ENCODE measurements at places on chromosomes 12 and 14.

DNA sequence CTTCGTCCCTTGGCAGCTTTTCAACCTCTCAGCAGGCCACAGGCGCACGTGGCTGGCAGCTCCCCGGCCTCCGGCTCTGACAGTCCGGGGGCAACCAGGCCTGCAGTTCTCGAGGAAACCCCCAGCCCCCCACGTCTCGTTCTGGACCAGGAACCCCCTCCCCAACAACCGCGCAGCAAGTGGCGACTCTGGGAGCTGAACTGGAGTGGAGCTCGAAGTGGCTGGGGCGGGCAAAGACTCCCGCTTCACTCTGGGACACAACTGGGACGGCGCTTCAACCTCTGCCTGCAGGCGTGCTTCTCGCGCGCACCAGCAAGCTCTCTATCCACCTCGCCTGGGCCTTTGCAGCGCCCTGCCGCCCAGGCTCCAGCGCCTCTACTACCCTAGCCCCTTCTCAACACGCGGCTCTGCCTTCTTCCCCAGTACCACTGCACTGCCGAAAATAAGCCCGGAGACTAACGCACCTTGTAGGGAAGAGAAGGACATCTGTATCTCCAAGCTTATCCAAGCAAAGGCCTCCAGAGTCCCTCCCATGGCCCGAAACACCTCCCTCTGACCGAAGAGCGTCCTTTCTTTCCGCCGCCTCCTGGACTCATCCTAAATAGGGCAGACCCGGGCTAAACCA is 2.4 kb upstream of the NKX2-1 start:
- DNase-seq, result no peak

DNA sequence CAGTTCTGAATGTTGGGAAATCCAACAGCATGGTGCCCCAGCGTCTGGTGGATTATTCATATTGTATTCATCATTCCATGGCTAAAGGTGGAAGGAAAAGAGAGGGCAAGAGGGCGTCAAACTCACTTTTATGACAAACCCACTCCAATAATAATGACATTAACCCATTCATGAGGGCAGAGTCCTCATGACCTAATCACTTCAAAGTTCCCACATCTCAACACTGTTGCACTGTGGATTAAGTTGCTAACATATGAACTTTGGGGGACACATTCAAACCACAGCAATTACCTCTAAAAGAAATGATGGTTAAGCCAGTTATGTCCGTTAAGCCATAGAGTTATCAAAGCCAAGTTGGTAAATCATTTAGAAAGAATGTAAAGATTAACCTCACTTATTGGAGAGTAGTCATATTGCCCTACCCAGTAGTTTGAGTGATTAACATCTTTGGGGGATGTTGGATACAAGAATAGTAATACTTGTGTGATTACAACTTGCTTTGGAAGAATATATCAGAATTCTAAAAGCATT is 212.4 kb upstream of the FLRT2 start:
- no peak for DNase-seq

DNA sequence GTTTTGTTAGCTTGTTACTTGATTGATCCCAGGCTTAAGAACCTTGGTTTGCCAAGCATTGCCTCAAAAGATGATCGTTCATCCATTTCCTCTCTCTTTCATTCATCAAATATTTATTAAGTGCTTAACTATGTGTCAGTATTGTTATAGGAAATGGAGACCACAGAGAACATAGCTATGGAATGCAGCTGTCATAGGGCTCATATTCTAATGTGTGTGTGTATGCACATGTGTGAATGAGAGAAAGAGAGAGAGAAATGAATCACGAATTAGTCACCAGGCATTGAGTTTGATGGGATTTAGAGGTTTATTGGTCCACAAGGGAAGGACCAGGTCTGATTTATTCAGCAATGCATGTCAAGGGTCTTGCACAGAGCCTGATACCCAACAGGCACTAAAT is 71.0 kb upstream of the FBXO21 start:
- no peak for DNase-seq

DNA sequence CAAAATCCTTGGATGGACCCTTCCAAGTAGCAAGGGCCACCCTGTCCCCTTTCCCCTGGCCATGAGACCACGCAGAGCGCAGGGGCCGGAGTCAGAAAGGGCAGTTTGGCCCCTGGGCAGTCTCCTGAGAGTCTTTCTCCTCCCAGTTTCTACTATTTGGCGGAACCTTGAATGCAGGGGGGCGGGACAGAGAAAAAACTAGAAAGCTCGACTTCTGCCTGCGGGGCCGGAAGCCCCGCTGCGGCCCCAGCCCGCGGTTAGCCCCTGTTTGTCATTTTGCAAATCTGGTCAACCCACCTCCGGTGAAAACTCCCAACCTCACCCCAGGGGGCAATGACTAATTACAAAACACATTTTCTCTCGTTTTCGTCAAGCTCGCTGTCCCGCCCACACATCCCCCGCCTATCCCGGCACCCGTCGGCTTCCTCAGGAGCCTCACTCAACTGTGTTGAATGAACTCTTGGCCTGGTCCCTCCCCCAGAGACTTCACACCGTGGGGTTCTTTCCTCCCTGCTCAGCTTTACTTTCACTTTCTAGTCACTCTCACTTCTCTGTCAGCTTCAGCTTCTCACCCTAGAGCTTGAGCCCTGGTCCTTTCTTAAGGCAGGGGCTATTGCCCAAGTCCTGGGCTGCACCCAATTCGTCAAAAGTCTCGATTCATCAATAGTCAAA is 66.7 kb downstream of the IRF2BPL start:
- DNase-seq, result no peak

DNA sequence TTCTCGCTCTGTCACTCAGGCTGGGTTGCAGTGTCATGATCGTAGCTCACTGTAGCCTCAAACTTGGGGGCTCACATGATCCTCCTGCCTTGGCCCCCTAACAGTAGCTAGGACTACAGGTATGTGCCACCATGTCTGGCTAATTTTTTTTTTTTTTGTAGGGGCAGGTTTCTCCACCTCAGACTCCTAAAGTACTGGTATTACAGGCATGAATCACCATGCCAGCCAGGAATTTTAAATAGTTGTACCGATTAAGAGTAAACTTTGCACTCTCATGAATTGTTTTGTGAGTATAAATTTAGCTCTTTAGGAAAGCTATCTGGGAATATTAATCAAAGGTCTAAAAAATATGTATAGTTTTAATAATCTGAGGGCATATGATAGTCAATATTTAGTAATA is 25.5 kb downstream of the YEATS4 start:
- no peak for DNase-seq

GRCh38 chr12:67145692-67146091 is 123.5 kb upstream of the CAND1 start:
- DNase-seq, result no peak
